ENCODE measurements at places on chromosomes 1 and 21.

DNA sequence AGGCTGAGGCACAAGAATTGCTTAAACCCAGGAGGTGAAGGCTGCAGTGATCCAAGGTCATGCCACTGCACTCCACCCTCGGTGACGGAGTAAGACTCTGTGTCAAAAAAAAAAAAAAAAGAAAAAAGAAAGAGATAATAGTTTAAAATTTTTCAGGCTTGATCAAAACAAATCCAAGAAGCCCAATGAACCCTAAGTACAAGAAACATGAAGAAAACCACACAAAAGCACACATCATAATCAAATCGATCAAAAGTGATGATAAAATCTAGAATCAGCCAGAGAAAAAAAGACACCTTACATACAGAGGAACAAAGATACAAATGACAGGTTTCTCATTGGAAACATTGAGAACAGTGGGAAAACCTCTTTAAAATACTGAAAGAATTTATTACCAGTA lies 31.5 kb downstream of the LDLRAD1 start:
- no peak for DNase-seq

DNA sequence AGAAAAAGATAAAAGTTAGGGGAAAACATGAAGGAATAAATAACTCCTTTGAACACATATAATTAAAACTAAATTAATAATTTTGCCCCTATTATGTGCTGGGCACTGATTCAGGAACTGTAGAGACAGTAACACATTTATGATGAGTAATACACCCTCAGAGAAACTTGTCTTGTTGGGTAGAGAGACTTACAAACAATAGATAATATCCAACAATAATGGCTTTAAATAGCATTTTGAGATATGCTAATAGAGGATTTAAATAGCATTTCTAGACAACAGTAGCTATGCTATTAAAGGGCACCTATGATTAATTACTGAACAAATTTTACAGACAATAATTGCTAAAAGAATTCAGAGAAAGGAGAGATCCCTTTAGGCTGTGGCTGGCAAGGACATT lies 455.5 kb downstream of the NUF2 start:
- no peak for DNase-seq

DNA sequence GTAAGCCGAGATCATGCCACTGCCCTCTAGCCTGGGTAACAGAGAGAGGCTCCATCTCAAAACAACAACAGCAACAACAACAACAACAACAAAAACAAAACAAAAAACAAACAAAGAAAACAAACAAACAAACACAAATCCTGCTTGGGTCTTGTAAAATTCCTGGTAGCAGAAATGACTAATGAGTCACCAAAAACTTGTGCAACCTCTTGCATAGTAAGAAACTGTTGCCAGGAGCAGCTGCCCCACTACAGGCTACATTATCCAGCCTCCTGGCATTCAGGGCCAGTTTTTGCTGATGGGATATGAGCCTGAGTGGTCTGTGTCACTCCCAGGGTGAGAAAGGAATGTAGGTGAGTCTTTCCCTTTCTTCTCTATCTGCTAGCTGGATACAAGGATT lies 245.4 kb downstream of the TNR start:
- no peak for DNase-seq

- no peak for DNase-seq
Measured at GRCh38 chr21:33682992-33683627, 40.8 kb downstream of the ITSN1 start.

DNA sequence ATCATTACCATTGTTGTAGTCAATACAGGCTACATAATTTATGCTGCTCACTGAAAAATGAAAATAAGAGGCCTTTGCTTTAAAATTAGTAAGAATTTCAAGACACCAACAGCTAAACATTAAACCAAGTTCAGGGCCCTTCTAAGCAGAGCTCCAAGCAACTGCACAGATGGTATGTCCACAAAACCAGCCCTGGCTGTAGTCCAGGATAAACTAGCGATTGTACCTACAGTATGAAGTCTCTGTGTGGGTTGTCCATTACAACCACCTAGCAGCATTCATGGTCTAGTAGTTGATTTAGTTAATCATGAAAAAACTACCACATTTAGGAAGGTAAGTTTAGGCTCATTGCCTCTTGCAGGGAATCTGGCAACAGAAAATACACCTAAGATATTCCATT lies 35.3 kb downstream of the CLCA4 start:
- DNase-seq: no peak

DNA sequence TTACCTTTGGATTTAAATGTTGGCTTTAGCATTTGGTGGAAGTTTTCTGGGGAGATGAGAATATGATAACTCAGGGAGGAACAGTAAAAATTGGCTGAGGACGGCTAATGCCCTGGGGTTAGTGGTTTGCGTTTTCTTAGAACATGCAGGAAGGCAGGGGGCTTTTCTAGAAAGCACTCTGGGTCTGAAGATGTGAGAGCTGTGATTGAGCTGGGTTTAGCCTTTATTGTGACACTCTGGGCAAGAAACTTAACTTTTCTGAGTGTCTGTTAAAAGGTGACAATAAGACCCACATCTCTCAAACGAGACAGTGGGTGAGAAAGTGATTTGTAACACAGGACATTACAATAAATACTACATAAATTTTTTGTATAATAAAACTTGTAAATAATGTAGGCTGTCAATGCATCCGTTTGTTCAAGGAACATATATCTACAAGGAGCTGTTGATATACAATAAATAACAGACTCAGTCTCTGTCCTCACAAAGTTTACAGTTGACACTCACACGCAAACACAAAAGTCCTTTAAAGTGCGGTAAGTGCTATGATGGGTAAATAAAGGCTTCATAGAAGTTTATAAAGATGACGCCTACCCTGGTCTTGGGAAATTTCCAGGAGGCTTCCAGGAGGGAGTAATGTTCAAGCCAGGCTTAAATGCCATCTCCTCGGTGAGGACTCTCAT lies 49.5 kb upstream of the MRPS6 start:
- no peak for DNase-seq

- DNase-seq: no peak
Measured at GRCh38 chr1:209267968-209268367, 315.5 kb upstream of the CAMK1G start.

DNA sequence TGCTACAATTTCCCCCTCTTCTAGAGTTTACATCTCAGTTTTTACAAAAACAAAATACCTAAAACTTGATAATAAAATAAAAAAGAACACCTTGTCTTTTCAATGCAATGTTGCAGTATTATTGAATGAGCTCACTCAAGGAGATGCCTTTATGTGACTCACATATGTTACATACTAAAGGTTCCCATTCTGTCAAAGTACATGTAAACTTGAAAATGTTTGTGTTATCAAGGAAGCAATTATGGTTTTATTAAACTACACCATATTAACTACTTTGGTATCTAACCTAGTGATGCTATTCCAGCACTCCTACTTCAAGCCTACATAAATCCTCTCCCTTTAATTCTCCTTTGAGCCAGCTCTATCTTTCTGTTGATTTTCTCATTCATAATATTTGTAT lies 658.3 kb downstream of the PTPRC start:
- DNase-seq: no peak

- DNase-seq: peak; percentile 21
Measured at GRCh38 chr1:229579059-229579673, 20.7 kb upstream of the ABCB10 start.

DNA sequence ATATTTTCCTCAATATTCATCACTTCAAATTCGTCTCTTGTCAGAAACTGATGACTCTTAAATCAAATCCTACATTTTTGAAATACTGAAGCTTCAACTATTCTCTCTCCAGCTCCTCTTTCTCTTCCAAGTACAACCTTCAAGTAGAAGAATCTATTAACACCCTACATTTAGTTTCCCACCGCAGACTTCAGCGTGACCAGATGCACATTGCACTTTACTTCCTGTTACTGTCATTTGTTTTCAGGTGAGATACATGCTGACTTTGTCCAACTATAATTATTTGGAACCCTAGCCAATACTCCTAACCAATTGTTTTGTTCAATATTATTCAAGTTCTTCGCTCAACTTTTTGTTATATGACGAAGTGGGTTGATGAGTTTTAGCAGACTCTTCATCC lies 116.0 kb downstream of the MRPL39 start:
- no peak for DNase-seq

DNA sequence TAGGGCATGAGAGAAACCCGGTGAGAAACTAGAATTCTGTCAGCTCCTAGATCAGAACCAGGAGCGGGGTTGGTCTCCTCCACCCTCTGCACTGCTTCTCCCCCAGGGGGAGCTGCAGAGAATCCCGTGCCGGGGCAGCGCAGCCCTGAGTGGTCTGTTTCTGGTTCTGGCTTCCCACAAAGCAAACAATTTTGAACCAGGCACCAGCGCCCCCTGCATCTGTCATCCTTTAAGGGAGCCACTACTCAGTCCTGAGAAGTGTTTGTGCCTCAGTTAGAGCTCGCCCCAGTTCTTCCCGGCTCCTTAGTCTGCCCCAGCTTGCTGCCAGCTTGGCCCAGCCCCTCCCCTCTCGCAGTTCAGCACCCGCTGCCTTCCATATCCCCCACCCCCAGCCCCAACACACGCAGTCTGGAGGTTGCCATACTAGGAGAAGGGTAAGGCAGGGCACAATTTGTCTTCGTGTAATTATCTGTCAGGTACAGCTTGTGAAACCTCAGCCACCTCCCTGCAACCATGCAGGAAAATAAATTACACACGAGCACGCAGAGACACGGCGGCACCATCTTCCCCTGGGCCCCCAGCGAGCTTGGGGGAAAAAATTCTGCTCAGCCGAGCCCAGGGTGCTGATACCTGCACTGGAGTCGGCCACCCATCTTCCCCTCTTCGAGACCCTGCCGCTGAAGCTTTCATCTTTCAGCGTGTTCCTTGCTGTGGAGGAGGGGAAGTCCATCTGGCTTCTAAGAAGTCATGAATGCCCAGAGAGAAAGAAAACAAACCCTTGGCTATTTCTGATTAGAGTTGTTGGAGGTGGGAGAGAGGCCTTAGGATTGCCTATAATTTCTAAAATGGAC lies 62.6 kb upstream of the CD1D start:
- no peak for DNase-seq

- DNase-seq: no peak
Measured at GRCh38 chr1:171939740-171940139, 98.4 kb downstream of the DNM3 start.

DNA sequence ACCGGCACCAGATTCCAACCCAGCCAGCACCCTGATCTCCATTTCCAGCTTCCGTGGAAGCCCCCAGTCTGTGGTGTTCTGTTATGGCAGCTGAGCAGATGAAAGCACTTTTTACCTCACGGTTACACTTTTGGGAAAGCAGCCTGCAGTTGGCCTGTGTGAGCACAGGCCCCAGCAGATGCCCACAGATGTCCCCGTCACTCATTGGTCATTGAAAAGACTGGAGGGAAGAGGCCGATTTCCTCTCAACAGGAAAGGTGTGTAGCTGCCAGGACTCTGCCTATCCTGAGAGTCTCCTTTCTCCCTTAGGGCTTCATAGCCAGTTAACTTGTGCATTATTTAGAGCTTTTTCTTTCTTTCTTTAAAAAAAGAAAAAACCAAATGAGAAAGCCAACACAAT lies 123.0 kb downstream of the PCBP3 start:
- no peak for DNase-seq

DNA sequence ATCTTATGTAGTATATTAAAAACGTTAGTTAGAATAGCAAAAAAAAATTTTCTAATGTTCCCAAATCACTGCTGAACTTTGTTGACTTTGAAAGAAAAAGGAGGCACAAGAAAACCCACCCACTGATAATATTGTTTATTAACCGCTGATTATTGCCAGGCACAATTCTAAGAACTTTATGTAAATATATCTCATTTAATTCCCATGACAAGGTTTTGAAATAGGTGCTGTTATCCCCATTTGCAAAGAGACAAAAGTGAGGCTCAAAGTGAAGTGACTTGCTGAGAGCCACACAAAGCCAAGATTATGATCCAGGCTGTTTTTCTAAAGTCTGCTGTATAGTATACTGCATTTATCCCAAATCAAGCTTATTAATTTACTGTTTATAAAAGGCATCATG lies 56.4 kb downstream of the SASS6 start:
- DNase-seq: no peak

DNA sequence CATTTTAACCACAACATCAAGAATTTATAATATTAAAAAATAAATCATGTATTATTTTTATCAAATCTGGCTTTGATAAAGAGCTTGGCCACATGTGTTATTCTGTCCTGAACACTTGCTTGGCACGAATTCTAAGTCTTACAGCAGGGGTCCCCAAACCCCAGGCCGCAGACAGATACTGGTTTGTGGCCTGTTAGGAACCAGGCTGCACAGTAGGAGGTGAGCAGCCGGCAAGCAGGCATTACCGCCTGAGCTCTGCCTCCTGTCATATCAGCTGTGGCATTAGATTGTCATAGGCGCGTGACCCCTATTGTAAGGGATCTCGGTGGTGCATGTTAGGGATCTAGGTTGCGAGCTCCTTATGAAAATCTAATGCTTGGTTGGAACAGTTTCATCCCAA lies 127.6 kb upstream of the IVNS1ABP start:
- DNase-seq: no peak

DNA sequence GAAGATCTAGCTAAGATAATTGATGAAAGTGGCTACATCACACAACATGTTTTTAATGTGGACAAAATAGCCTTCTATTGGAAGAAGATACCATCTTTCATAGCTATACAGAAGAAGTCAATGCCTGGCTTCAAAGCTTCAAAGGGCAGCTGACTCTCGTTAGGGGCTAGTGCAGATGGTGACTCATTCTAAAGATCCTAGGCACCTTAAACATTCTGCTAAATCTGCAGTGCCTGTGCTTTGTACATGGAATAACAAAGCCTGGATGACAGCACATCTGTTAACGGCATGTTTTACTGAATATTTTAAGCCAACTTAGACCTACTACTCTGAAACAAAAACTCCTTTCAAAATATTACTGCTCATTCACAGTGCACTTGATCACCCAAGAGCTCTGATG lies 65.6 kb upstream of the USP24 start:
- no peak for DNase-seq

- DNase-seq: no peak
Measured at GRCh38 chr1:65311760-65312159, 2.4 kb downstream of the DNAJC6 start.

DNA sequence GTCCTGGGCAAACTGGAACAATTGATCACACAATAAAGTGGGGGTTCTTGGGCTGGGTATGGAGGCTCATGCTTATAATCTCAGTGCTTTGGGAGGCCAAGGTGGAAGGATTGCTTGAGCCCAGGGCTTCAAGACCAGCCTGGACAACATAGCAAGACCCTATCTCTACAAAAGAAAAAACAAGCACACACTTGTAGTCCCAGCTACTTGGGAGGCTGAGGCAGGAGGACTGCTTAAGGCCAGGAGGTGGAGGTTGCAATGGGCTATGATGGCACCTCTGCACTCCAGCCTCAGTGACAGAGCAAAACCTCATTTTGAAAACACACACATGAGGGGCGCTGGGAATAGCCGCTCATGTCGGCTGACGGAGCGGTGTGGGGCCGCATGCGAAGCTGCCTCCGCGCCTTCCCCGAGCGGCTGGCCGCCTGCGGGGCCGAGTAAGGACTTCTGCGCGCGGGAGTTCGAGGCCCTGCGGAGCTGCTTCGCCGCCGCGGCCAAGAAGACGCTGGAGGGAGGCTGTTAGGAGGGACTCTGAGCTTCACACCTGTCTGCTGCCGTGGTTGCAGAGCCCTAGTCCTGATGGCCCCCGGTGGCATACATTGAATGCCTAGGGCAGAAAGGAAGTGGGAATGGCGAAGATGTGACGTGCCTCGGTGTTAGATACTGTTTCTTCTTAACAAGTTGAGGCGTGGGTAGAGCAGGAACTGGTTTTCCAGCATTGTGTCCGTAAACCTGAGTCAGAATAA lies 59.5 kb downstream of the ACBD3 start:
- DNase-seq: no peak

GRCh38 chr1:242745079-242745478 lies 220.6 kb upstream of the PLD5 start:
- no peak for DNase-seq
